ENCODE measurements at places on chromosomes 12 and 14. TPM values are rescaled to one million over a fixed set of nuclear protein-coding genes. Genes with fewer than 3 reads are reported as not detected.
A peak's percentile ranks its signal among the peaks of the same experiment; 100 is the strongest.

The CPNE6 gene
- not detected for total RNA-seq

- no peak for DNase-seq
Measured at GRCh38 chr12:112350593-112351592, 31.3 kb downstream of the HECTD4 start.

DNA sequence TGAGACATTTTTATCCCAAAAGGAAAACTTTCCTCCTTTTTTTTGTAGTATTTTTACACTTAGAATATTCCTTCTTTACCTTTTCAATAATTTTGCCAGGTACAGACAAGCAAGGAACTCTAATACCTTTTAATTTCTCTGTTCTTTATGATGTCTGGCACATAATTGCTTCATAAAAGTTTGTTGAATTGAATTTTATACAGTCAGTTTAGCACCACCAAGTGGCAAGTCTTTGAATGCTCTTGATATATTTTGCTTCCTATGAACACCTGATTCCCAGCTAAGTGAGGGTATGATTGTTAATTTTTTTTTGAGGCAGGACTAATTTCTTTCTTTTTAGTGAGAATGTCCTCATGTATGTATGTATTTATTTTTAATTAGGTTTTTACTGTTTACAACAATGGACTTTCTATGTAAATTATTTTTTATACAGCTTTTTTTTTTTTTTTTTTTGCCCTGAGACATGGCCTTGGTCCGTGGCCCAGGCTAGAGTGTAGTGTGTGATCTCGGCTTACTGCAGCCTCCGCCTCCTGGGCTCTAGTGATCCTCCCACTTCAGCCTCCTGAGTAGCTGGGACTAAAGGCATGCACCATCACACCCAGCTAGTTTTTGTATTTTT, 6.9 kb downstream of the TBC1D15 start:
- peak; percentile 43 for DNase-seq

DNA sequence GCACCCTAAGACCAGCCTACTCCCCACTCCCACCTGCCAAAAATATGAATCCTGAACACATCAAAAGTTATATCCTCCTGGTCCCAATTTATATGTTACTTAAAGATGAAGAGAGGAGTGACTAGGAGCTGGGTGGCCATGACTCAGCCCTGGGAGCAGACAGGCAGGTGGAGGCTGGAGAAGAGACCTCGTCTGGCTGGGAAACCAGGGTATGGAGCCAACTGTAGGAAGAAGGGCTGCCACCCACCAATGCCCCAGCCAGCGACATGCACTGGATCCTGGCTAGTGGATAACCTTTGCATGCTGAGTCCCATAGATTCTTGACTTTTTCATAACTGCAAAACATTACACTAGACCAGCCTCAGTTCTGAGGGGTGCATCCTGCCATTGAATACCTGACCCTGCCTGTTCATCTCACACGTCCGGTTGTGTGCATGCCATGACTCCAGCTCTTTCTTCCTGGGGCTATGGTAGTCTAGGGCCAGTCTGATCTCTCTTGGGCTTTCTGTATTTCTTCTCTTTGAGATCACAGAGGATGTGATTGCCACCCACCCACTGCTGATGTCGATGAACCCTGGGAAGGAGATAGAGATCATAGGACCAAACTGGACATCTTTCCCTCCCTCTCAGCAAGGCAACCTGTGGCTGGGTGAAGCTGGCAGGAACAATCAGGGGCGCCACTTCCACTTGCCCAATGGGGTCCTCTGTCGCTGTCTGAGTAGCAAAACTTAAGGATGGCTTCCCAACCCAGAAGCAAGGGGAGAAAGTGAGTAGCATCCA, 69.6 kb upstream of the DDX11 start:
- no peak for DNase-seq

DNA sequence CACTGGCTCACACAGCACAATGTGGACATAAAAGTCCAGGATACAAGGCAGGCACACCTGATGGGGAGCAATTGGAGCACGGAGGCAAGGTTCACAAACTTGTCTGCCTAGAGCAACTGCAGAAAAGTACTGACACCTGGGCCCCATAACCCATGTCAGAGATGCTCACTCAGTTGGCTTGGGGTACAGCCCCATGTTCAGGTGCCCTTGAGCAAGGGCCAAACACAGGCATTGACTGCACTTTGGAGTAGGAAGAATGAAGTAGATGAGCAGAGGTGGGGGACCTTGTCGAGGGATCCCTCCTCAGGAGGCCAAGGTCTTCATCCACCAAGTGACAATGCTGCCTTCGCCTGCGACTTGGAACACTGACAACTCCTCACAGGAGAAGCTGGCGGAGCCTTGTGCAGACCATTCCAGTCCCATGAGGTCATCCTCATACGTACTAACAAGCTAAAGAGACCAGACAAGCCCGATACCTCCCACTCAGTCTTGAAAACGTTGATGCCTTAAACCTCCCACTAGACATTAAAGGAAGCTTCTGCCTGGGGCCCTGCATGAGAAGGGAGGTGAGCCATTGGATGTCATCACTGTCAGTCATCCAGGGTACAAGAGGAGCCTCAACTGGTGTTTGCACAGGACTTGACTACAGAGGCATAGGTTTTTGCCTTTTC, 42.5 kb upstream of the C14orf180 start:
- DNase-seq: no peak

DNA sequence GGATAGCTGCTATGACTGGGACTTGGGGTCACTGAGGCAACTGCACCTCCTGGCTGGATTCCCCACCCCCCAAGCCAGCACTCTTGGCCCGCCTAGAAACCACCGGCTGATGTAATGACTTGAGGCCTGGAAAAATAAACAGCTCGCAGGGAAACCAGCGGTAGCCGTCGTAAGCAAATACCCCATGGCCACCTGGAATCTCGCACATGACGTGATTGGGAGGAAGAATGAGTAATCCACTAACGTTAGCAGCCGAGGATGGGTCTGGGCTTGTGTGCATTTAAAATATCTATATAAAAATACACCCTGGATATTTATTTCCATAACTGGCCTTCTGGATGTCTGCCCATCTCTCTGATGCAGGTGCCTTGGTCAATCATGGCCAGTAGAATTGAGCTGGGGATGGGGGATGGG, 120.1 kb downstream of the SMOC1 start:
- DNase-seq: no peak

DNA sequence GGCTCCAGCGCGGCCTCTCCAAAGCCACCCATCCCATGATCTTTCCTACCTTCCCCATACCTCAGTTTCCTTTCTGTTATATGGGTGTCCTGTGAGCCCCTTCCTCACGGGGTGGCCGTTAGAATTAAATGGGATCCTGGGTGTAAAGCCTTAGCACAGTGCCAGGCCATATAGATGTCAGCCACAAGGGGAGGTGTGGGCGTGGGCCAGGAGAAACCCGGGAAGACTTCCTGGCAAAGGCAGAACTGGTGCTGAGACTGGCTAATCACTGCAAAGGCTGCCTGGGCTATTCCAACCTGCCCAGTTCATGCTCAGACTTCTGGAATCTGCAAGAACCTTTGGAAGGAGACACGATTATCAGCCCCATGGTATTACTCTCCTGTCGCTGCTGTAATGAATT, 11.0 kb upstream of the NCOR2 start:
- no peak for DNase-seq

DNA sequence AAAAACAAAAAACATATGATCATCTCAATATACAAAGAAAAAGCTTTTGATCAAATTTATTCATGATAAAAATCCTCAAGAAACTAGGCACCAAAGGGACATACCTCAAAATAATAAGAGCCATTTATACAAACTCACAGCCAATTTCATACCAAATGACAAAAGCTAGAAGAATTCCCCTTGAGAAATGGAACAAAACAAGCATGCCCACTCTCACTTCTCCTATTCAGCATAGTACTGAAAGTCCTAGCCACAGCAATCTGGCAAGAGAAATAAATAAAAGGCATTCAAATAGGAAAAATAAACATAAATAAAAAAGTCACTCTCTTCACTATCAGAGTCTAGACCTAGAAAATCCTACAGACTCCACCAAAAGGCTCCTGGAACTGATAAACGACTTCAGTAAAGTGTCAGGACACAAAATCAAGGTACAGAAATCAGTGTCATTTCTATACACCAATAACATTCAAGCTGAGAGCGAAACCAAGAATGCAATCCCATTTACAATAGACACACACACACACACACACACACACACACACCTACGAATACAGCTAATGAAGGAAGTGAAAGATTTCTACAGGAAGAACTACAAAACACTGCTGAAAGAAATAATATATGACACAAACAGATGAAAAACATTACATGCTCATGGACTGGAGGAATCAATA, 1486.2 kb upstream of the SEL1L start:
- DNase-seq: no peak

DNA sequence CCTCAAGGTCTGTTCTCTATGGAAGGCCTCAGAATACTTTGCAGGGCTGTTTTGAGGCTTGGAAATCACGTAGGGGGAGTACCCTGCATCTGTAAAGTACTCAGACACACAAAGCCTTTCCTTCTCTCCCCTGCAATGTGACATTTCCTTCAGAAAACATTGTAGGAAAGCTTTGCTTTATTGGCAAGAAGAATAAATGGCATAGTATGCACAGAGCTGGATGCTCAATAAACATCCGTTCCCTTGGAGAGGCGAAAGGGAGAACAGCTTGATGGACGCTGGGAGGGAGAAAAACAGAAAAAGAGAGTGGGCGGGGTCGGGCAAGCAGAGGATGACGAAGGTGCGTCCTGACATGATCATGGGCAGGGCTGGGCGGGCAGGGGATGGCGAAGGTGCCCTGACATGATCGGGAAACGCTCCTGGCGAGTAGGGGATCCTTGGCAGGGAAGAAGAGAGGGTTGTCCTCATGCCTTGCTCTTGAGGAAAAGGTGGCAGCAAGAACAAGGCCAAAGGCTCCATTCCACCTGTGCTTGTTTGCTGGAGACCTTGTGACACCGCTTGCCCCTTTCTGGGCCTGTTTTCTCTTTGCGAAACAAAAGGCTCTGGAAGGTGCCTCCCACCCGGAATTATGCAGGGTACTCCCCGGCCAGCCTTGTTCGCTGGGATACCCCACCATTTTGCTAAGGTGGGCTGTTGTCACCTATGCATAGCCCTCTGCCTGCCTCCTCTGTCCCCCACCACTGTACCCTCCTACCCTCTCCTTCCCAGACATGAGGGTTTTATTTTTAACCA, 21.1 kb downstream of the IRF2BPL start:
- no peak for DNase-seq
